Activated CD4-positive, CD25-positive, alpha-beta regulatory T cell treated with anti-CD3 and anti-CD28 coated beads, Interleukin-2, amount 50 U/mL, for 24 hours (primary cell): ENCODE measurements at places on chromosomes 5 and 9.
A peak's percentile ranks its signal among the peaks of the same experiment; 100 is the strongest.

DNA sequence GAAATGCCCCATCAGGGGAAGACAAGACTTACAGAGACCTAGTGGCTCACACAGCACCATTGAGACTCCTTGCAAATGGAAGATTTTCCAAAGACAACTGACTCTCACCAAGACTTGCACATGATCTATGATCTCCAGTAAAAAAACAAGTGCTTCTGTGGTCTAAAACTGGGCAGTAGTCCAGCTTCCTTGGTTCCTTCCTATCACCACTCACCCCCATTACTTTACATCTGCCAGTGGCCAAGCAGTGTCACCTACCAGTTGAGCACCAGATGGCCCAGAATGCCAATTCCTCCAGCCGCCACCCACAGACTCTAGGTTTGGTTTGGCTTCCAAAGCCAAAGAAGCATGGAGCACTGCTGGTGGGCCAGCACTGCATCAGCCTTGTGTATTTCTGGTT is 47.7 kb downstream of the SH3TC2 start:
- ATAC-seq: no peak

GRCh38 chr5:1214936-1215220 is 10.3 kb upstream of the SLC6A18 start:
- ATAC-seq: no peak

- ATAC-seq: no peak
Measured at GRCh38 chr9:86697213-86697612, 250.1 kb downstream of the GAS1 start.

DNA sequence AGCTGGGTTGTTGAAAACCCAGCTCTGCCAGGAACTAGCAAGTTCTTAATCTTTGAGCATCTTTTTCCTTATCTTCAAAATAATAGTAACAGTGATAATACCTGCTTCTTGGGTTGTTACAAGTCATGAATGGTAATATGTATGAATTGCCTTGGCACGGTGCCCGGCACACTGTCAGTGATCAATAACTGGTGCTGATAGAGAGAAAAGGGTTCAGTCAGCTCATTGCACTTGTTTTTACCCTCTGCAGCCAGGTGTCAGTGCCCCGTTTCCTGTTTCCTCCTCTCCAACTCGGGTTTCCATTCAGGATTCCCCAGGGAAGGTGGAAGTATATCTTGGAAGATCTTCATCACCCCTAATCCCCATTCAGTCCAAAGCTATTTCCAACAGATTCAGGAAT is 15.8 kb upstream of the NIPAL4 start:
- no peak for ATAC-seq

GRCh38 chr9:114070188-114071103 is 7.7 kb downstream of the AMBP start:
- peak; percentile 10 for ATAC-seq

DNA sequence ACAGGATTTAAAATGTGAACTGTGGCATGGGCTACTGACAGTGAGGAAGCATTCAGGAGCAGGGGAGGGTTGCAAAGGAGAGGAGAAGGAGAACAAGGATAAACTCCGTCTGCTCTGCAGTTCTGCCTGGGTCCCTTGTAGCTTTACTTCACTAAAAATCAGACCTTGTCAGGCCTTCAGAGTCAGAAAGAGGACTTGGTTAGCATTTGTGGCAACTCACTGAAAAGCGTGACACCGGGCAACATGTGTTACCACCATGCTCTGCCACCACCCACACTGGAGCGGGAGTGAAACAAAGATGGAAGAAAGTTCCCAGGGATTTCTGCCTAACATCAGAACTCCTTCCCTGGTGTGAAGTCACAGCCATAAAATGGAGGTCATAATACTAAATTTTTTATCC is 19.3 kb downstream of the FYB1 start:
- no peak for ATAC-seq

DNA sequence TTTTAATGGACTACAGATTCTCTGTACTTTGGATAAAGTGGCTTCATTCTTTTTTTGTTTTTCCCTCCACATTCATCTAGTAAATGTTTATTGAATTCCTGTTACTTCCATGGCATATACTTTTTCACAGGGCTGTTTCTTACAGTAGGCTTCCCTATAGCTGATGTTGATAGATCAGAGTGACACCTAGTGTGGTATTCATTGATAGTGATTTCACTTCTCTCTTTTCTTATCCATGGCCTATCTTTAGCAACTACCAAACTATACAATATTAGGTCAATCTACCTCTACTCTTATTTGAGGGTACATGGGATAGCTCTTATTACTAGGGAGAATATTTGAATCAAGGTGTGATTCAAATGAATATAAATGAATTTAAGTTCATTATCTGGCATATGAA is 35.8 kb downstream of the FSD1L start:
- no peak for ATAC-seq
